ENCODE measurements at places on chromosomes 12 and 14. TPM values are rescaled to one million over a fixed set of nuclear protein-coding genes. Genes with fewer than 3 reads are reported as not detected.

GRCh38 chr12:77062846-77063461, 2.4 kb downstream of the E2F7 start:
- no peak for DNase-seq
- H3K4me3 ChIP-seq: no peak overlapping the region
- no peaks in the 10 kb centered on the region for H3K36me3 ChIP-seq
- H3K27ac ChIP-seq: no peak overlapping the region

- DNase-seq: no peak
- no peaks in the 10 kb centered on the region for H3K36me3 ChIP-seq
- no peaks in the 10 kb centered on the region for H3K27me3 ChIP-seq
- no peak overlapping the region for H3K4me3 ChIP-seq
These were observed 203.6 kb upstream of the SOX5 start for GRCh38 chr12:24153079-24153478.

The PLBD1 gene
- 36.3 TPM for total RNA-seq

GRCh38 chr14:105085766-105086165, 20.5 kb upstream of the GPR132 start:
- DNase-seq: peak; percentile 73
- peaks cover 54% of the 10 kb centered on the region for H3K4me1 ChIP-seq
- H3K4me3 ChIP-seq: no peak overlapping the region

GRCh38 chr12:45234139-45234865, 18.4 kb downstream of the ANO6 start:
- no peaks in the 10 kb centered on the region for H3K36me3 ChIP-seq
- no peak overlapping the region for H3K4me3 ChIP-seq
- H3K4me1 ChIP-seq: peaks cover 19% of the 10 kb centered on the region
- no peak for DNase-seq
- H3K27me3 ChIP-seq: no peaks in the 10 kb centered on the region

- DNase-seq: no peak
- H3K27me3 ChIP-seq: no peaks in the 10 kb centered on the region
- H3K36me3 ChIP-seq: no peaks in the 10 kb centered on the region
These were observed 70.0 kb upstream of the BICD1 start for GRCh38 chr12:32036477-32037263.

DNA sequence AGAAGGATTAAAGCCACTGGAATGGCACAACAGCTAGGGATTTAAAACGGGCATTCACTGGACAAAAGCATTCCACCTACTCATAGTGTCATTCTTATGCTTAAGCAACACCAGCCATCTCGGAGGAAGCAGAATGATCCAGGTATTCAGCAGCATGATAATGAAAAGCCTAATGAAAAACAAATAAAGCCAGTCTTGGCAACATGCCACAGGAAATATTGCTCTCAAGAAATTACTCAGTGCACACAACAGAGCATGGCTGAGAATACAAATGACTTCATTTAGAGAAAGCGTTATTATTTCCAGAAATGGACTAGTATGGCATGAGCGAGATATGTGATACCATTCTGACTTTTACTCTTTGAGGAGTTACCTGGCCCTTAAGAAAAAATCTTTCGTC, 442.2 kb downstream of the APAF1 start:
- no peaks in the 10 kb centered on the region for H3K36me3 ChIP-seq
- H3K27ac ChIP-seq: no peak overlapping the region
- no peaks in the 10 kb centered on the region for H3K27me3 ChIP-seq
- no peak overlapping the region for H3K4me3 ChIP-seq

- DNase-seq: peak; percentile 86
- peaks cover 5% of the 10 kb centered on the region for H3K27me3 ChIP-seq
- H3K36me3 ChIP-seq: no peaks in the 10 kb centered on the region
- peak overlapping the region; percentile 25 for H3K4me3 ChIP-seq
These were observed 10.7 kb upstream of the FKBP4 start for GRCh38 chr12:2783936-2784600.

The KLHL33 gene
- 0.47 TPM for total RNA-seq

GRCh38 chr14:85701763-85702162, 171.8 kb downstream of the FLRT2 start:
- no peaks in the 10 kb centered on the region for H3K4me1 ChIP-seq
- no peaks in the 10 kb centered on the region for H3K27me3 ChIP-seq
- H3K4me3 ChIP-seq: no peak overlapping the region
- DNase-seq: no peak

DNA sequence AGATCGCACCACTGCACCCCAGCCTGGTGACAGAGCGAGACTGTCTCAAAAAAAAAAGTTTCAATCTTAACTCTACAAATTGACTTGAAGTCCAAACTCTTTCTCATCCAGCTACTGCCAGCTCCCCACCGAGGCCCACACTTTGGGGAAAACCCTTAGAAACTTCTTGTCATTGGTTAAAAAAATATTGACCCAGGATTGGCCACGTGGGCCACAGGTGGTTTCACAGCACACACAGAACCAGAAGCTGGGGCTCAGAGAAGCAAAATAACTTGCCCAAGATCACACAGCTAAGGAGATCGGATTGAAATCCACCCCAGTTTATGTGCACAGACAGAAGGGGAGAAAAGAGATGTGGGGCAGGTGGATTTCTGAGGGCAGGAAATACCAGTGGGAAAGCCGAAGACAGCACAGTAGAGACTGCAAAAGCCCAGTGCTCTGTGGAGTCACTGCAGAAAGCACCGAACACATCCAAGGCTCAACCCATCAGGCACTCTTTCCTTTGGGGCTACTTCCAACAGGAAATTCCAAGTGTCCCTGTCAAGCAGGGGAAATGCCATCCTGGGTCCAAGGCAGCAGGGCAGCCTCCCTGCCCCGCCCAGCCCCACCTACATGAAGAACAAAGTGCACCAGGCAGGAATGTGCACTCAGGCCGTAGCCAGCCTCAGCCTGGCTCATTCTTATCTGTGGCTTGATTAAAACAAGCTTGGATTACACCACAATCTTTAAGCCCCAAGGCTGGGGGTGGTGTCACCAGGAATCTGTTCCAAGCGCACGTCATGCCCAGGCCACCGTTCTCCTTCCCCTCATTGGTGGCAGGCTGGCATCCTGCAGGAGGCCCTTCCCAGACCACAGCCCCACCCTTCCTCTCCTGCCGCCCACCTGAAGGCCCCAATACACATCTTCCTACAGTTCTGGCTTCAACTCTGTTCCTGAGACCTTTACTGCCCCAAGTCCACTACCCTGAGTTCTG, 72.5 kb downstream of the ITPK1 start:
- peaks cover 89% of the 10 kb centered on the region for H3K4me1 ChIP-seq
- no peaks in the 10 kb centered on the region for H3K36me3 ChIP-seq
- DNase-seq: no peak
- no peaks in the 10 kb centered on the region for H3K27me3 ChIP-seq
- H3K27ac ChIP-seq: peak overlapping the region; percentile 80
- no peak overlapping the region for H3K4me3 ChIP-seq

DNA sequence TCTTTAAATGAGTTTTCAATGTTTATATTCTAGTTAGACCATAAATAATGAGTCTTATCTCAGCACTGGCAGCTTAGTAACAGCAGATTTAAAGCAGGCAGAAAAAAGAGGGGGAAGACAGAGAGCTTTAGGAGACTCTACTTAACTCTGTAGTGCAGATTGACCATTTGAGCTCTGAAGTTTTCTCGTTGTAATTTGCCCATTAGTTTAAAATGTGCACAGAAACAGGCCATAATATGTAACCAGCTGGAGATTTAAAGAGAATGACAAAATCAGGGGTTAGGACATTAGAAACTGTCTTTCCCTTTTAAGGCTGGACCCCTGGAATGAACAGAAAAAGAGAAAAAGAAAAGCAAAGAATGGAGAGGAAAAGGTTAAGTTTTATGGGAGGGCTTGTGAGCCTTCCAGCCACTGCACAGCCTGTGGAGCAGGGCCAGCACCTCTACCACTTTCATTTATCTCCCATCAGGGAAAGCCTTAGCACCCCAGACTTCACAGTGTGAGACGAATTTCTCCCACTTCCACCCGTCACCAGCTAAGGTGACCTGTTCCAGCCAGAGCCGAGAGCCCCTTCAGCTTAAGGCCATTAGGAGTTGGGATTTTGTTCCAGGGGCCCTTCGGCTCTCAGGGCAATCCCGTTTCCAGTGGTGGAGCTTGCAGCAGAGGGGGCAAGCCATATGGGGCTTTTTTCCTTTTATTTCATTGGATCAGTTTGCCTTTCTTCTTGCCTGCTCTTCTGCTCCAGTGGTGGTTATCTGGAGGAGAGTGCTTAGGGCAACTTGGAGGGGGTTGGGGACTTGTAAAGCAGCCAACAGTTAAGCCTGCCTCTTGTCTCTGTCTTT, 8.0 kb downstream of the IL22 start:
- H3K27ac ChIP-seq: no peak overlapping the region
- H3K36me3 ChIP-seq: no peaks in the 10 kb centered on the region
- H3K4me3 ChIP-seq: no peak overlapping the region
- peaks cover 12% of the 10 kb centered on the region for H3K4me1 ChIP-seq

The SLCO1C1 gene
- total RNA-seq: not detected

The WDR89 gene
- total RNA-seq: 18.9 TPM

The CLEC1B gene
- 7.7 TPM for total RNA-seq

DNA sequence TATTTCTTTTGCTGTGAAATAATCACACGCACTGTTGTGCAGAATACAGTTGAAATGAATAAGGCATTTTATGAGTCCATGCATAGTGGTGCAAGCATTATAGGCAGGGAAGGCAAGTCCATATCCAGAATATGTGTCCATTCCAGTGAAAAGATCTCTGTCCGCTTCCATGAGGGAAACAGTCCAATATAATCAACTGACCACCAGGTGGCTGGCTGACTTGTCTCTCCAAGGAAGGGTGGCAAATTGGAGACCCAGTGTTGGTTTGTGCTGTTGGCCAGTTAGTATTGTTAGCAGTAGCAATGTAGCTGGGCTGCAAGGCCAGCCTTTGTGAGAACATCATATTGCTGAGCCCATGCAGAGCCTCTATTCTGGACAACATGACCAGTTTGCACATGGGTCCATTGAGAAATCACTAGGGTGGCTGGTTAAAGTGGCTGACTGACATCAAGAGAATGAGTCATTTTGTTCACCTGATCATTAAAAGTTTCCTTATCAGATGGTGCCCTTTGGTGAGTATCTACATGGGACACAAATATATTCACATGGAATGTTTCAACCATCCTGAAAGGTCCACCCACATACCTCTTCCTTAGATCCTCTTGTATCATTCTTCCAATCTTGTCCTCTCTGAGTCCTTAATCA, 17.3 kb upstream of the YAF2 start:
- H3K4me1 ChIP-seq: no peaks in the 10 kb centered on the region
- no peak overlapping the region for H3K27ac ChIP-seq
- H3K4me3 ChIP-seq: no peak overlapping the region
- H3K36me3 ChIP-seq: no peaks in the 10 kb centered on the region
- no peak for DNase-seq

The ARHGEF40 gene
- 57.0 TPM for total RNA-seq

- H3K4me3 ChIP-seq: no peak overlapping the region
- no peak overlapping the region for H3K27ac ChIP-seq
- H3K36me3 ChIP-seq: no peaks in the 10 kb centered on the region
- no peaks in the 10 kb centered on the region for H3K27me3 ChIP-seq
- no peaks in the 10 kb centered on the region for H3K4me1 ChIP-seq
These were observed 318.4 kb downstream of the SYT1 start for GRCh38 chr12:79183003-79183402.

GRCh38 chr12:19846574-19846973, 407.3 kb downstream of the AEBP2 start:
- H3K4me3 ChIP-seq: no peak overlapping the region
- H3K36me3 ChIP-seq: no peaks in the 10 kb centered on the region
- no peak for DNase-seq
- no peaks in the 10 kb centered on the region for H3K27me3 ChIP-seq

The RPS6KA5 gene
- 16.1 TPM for total RNA-seq

DNA sequence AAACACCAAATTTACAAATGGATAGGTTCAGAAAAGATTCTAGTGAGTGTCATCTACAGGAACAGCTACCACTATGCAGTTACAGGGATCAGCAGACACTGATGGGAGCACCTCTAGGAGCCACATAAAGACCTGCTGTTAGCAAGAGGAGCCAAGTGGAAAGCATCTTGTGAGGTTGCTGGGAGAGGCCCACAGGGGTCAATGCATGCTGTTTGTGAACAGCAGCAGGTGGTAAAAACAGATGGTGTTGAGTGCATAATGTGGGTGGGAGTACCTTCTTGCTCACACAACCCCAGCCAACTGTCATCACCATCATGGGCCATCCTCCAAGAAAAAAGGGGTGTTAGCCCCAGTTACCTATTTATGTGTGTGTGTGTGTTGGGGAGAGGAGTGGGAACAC, 215.2 kb upstream of the SSTR1 start:
- no peak for DNase-seq
- no peaks in the 10 kb centered on the region for H3K27me3 ChIP-seq
- no peak overlapping the region for H3K4me3 ChIP-seq
- H3K36me3 ChIP-seq: no peaks in the 10 kb centered on the region
- H3K4me1 ChIP-seq: no peaks in the 10 kb centered on the region

The IGF1 gene
- total RNA-seq: 19.7 TPM

DNA sequence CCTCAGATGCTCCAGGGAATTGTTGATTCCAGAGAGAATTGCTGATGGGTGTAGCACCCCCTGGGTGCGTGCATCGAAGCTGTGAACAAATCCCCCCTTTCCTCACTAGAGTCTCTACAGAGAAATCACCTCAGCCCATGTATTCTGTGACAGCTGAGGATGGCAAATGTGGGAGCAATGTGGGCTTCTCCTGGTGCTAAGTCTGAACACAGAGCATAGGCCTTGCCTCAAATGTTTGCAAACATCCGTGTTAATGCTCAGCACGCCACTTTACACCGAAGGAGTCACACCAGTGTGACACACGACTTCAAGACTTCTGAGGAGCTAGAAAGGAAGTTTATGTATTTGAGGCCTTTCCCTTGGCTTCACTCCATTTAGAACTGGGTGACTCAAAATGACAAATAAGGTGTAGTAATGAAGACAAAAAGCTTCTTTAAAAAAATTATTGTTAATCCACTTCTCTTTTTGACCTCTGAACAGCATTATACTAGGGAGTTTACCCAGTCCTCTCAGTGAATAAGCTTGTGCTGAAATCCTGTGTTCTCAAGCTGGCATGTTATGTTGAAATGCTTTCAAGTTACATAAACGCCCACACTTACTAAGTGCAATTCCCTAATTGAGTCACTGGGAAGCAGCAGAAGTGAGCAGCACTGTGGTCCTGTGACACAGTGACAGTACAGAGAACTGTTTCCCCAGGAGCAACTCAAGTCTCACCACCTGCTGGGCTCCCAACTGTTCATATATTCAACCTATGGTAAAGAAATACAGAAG, 92.9 kb downstream of the FAR2 start:
- no peaks in the 10 kb centered on the region for H3K27me3 ChIP-seq
- peak overlapping the region; percentile 74 for H3K27ac ChIP-seq
- no peaks in the 10 kb centered on the region for H3K36me3 ChIP-seq
- no peak overlapping the region for H3K4me3 ChIP-seq

DNA sequence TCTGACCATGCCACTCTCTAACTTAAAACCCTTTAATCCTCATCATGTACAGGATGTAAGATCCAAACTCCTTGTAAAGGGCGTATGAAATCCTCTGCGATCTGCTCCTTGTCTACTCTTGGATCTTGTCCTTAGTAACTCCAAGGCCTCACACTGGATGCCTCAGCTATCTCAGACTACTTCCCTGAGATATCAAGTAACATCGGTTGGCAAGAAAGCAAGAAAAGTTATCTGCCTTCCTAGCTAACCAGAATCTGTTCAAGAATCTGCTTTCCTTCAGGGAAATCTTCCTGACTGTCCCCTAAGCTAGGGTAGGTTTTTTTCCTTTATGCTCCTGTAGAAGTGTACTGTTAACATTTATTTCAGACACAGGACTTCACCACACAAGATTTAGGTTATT, 82.6 kb downstream of the TAOK3 start:
- no peaks in the 10 kb centered on the region for H3K4me1 ChIP-seq
- no peaks in the 10 kb centered on the region for H3K36me3 ChIP-seq
- no peak for DNase-seq
- no peak overlapping the region for H3K27ac ChIP-seq
